Fibroblast of skin of abdomen (primary cell): ENCODE measurements at places on chromosomes 3 and 15.

DNA sequence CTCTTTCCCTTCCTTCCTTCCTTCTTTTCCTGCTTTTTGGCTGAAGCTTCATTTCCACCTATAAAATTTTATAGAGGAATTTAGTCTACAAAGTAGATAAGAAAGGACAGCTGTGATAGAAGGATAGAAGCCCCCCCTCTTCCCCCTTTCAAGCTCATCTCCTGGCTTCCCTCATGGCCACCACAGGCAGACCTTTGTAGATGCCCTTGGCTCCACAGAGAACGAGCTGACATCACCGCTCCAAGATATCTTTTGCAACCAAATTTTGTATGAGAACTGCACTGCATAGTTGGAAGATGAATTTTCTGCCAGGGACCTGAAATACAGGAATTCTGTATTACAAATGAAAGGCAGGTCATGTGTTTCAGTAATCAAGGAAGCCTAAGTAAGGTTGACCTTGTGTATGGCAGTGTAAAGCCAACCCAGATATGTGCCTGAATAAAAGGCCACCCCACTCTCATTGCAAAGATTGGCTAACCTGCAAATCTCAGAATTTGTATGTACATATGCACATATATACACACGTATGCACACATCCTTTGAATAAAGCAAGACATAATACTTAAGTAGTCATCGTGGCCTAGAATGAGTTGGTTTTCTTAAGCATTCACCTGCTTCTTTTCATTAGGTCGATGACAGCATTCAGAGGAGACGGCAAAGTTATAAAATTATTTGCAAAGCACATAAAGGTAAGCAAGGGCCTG lies 57.1 kb upstream of the FILIP1L start:
- no peak for DNase-seq

DNA sequence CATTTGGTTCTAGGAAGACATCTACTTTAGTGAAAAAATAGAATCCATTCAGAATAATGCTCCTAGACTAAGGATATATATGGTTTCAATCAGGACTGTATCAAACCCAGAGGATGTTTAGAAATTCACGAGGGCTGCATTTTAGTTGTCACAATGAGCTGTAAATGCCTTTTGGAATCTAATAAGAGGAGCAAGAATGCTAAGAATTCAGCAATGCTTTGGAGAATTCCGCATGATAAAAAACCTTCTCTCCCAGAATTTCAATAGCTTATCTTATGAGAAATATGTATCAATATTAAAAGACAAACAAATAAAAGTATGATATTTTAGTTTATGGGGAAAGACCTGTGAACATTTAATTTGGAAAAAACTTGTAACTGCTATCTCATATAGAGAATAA lies 885.1 kb downstream of the ZPLD1 start:
- DNase-seq = peak; percentile 24

DNA sequence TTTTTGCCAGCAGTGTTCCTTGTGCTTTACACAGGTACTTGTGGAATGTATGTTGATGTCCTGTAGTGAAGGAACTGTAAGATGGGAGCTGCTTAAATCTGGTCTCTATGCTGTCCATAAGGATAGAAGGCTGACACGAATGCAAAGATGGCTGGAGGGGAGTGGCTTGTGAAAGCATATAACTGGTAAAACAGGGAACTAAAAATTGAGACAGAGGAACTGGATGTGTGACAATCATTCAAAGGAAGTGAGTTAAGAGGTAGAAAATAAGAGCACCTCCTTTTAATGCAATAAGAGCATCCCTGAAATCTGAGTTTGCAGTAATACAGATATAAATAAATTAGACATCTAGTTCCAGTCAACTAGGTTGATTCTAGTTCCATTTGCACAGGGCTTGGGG lies 35.2 kb downstream of the RNF13 start:
- DNase-seq = no peak

DNA sequence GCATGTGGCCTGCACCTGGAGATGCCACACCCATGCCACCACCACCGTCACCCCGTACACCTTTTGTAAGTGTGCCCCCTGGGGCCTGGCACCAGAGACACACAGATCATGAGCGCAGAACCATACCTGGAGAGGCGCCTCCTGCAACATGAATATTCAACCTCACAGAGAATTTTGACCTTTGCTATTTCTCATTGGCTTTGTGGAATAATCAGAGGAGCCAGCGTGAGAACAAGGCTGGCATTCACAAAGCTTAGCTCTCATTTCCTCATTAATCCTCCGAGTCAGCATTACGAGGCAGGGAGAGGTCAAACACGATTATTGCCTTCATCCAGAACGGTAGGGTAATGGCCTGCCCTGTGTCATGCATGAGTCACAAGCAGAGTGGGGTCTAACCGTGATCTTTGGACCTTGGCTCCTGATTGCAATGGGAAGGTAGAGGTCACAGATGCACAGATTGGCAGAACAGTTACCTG lies 73.0 kb upstream of the POMGNT2 start:
- DNase-seq = no peak

DNA sequence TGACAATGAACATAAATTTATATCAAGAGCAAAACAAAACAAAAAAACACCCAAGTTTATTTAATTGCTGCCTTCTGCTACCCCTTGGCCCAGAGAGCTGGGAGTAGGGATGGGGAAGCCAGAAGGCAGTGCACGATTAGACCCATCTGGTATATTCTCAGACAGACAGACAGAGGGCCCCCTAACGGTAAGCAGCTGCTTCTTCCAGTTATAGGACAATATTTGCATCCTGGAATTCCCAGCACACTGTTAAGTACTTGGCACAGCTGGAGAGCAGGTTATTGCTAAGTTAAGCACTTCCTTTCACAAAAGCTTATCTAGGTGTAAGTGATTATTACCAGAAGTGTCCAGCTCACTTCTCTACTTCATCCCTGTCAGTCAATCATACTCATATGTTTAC lies 39.3 kb downstream of the C2CD4B start:
- peak; percentile 39 for DNase-seq

DNA sequence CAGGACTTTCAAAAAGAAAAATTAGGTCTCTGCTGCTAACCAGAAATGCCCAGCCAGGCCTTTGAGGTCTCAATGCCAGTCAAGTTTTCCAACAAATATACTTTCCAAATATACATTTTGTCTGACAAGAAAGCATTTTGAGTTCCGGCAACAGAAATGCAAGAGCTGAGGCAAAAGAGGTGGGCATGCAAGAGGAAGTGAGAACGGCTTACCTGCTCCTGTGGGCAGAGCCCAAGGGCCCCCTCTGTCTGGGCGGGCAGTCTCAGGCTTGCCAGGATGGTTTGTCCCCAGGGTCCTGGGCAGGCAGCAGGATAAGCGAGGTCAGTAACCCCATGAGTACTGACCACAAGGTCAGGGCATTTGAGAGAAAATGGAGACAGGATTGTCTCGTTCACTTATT lies 136.1 kb upstream of the TOPAZ1 start:
- no peak for DNase-seq

- no peak for DNase-seq
These were observed 5.5 kb upstream of the COLQ start for GRCh38 chr3:15527031-15527459.

GRCh38 chr3:19901918-19902317 lies 32.1 kb downstream of the EFHB start:
- peak; percentile 14 for DNase-seq

GRCh38 chr3:123635217-123635616 lies 50.4 kb upstream of the HACD2 start:
- no peak for DNase-seq

GRCh38 chr3:128195802-128196201 lies 42.5 kb downstream of the EEFSEC start:
- DNase-seq = no peak

DNA sequence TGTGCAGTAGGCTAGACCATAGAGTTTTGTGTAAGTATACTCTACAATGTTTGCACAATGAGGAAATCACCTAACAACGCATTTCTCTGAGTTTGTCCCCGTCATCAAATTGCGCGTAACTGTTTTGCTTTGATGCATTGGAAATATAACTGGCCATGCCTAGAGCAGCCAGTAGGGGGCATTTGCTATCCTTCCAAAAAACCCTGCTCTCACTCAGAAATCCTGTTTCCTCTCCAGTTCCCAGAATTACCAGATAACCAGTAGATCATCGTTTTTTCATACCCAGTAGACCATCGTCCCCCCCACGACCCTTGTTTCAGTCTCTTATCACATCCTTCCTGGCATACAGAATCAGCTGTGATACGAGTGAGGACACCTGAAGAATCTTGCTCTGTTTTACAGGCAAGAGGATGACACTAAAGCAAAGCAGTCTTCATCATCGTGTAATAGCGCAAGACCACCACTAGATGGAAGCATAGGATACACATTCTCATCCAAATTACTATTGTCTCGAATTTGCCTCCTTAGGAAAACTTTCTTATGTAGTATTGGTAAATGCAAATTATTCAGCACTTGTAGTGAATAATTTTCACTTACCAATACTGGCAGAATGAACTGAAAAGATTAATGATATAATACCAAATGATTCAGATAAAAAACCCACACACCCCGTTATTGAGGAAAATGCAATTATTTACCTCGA lies 4.4 kb upstream of the GABRR3 start:
- DNase-seq = peak; percentile 75

- DNase-seq = no peak
These were observed 7.4 kb upstream of the TBC1D5 start for GRCh38 chr3:17749705-17750293.

GRCh38 chr3:138396752-138397410 lies 37.5 kb upstream of the ESYT3 start:
- DNase-seq = no peak

GRCh38 chr15:45454814-45455213 lies 67.7 kb downstream of the SLC30A4 start:
- peak; percentile 96 for DNase-seq

GRCh38 chr3:5707794-5708193 lies 520.3 kb downstream of the EDEM1 start:
- DNase-seq = no peak

- no peak for DNase-seq
These were observed 15.9 kb downstream of the CHL1 start for GRCh38 chr3:212432-212831.

DNA sequence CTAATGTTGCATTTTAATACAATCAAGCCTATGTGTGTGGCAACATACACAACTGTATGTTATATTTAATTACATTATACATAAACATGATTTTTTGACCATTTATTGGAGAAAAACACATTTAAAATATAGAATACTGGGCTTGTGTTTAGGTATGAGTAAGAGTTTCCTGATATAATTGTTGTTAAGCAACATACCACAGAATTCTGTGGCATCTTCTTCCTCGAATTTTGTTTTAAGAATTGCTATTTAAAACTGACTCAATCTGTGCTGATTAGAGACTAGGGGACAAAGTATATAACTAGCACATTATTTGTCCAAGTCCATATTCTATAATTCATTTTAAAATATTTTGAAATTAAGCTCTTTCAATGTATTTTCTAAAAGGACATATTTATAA lies 376.8 kb upstream of the THBS1 start:
- DNase-seq = no peak

GRCh38 chr15:84781495-84781894 lies 33.1 kb downstream of the ZNF592 start:
- peak; percentile 4 for DNase-seq

GRCh38 chr3:3447641-3448040 lies 268.1 kb upstream of the CRBN start:
- no peak for DNase-seq

- no peak for DNase-seq
These were observed 63.5 kb upstream of the KLF13 start for GRCh38 chr15:31262901-31263671.

DNA sequence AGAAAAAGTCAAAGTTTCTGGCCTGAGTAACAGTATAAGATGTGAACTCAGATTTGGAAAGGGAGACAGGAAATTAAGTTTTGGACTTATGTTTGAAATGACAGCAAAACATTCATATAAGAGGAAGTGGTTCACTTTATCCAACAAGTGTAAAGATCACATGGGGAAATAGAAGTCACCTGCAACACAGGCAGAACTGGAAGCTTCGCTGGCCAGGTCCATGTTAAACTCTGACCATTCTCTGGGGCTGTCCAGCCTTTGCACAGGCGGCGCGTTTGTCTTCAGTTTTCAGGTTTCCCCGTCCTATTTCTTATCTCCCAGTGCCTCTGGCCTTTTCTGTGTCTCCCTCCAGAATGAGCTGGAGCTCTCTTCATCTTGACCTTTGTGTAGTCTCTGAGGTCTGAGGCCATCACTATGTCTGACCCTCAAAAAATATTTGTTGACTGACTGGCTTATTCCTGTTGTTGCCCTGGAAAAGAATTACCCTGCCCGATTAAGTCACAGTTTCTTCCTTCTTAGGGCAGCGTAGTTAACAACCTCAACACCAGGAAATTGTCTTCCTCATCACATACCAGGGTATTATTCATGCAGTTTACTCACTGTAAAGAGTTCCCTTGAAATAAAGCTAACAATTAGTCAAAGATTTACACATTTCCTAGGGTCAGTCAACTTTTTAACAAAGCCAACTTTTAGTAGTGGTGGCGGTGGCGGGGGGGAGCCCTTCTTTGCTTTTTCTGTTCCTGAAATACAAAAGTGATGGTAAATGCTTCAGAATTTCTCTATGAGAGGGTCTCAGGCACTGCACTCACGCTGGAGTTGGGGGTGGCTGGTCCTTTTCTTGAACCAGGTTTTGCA lies 959 bp upstream of the RASA2 start:
- DNase-seq = peak; percentile 75

- no peak for DNase-seq
These were observed 38.8 kb upstream of the TNFSF10 start for GRCh38 chr3:172561897-172562640.

DNA sequence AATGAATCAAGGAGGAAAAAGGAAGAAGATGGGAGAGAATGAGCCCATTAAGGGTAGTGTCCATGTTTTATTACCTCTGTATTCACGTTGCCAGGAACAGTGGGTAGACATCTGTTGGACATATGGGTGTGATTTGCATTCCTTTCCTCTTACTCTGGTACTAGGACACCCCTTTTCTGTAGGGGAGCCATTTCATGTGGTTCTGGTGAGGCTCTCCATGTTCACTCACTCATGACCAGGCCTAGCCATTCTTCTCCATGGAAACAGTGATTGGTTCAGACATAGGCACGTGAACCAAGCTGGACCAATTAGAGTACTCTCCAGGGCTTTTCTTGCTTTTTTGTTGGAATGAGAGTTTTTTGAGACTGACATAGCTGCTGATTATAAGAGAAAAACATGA lies 39.6 kb upstream of the PDCD6IP start:
- peak; percentile 33 for DNase-seq

- no peak for DNase-seq
These were observed 13.7 kb upstream of the ABHD2 start for GRCh38 chr15:89074402-89075012.
